ENCODE measurements at places on chromosomes 4 and X.

DNA sequence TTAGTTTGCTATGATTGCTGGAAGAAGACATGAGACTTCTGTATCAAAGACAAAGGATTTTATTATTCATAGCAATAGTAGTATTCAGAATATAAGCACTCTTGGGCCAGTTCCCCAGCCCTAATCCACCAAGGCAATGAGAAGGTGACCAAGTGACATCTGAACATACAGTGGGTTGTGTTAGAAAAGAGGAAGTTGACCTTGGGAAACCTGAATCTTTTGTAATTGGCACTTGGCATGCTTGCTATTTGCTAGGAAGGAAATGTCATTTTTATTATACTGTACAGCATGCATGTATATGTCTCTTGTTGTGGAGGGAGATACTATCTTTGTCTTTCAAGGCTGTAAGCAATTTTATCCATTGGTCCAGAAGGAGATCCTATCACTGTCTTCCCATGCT lies 216.1 kb upstream of the FAT1 start:
- no peak for DNase-seq

DNA sequence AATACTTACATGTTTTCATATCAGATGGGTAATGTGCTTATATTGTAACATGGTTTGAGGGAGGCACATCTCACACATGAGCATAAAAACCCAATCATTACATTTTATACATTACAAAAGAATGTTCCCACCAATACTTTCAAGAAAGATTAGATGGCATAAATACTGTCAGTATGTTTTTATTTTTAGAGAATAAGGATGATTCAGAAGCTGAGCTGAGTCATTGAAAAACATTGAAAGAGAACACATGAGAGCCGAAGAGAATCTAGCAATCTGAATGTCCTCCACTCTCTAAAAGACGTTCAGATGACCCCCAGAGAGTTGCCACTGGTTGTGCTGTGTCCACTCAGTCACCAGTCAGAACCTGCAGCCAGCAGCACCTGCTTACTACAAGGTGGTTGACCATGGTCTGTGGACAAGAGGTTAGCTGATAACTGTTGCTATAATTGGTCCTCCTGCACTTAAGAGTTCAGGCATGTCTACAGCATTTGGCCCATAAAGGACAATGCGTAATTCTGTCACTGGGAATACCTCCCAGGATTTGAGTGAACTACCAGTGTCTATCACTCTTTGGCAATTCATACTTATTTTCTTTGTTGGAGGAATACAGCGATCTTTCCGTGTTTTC lies 382.2 kb upstream of the IGFBP7 start:
- DNase-seq = no peak

GRCh38 chrX:98405376-98405775 lies 1521.7 kb downstream of the RPA4 start:
- DNase-seq = no peak

DNA sequence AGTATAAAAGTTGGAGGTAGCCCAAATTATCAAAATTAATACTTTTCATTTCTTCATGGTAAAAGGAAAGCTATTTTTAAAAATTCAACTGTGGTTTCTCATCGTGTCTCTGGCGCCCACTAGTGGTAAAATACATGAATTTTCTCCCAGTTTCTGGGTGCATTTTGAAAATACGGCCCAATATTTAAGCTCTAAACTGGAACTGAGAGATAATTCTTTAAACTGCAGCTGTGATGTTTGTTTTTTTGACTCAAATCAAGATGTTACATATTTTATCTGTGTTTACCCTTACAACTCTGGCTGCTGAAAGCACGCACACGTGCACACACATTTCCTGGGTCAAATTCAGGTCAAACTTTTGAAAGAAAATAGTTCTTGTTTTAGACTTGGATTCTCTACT lies 123.9 kb upstream of the ACSL4 start:
- peak; percentile 41 for DNase-seq
